CMK (cell line): ENCODE measurements at places on chromosomes 6 and 20.

- no peak for DNase-seq
These were observed 280.9 kb downstream of the ZFAND3 start for GRCh38 chr6:38100380-38100779.

- DNase-seq = peak; percentile 86
These were observed 16.1 kb upstream of the SERPINB1 start for GRCh38 chr6:2857580-2858337.

- no peak for DNase-seq
These were observed 41.5 kb upstream of the GJA1 start for GRCh38 chr6:121393731-121394505.

- no peak for DNase-seq
These were observed 800.6 kb upstream of the MAP3K7 start for GRCh38 chr6:91387290-91388059.

DNA sequence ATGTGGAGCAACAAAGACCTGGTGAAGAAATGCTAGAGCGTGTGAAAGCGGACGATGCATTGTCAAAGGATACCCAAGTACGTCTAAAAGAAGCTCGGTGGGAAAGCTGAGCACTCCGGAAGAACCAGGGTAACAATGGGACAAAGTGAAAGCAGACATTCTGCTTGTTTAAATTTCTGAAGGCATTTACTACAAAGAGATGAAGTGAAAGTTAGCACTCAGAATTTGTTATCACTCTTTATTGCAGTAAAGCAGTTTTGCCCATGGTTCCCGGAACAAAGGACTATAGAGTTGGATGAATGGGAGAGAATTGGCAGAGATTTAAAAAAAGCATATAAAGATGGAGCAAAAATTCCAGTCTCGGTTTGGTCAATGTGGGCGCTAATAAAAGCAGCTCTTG is 12.8 kb upstream of the IRAK1BP1 start:
- DNase-seq = no peak

DNA sequence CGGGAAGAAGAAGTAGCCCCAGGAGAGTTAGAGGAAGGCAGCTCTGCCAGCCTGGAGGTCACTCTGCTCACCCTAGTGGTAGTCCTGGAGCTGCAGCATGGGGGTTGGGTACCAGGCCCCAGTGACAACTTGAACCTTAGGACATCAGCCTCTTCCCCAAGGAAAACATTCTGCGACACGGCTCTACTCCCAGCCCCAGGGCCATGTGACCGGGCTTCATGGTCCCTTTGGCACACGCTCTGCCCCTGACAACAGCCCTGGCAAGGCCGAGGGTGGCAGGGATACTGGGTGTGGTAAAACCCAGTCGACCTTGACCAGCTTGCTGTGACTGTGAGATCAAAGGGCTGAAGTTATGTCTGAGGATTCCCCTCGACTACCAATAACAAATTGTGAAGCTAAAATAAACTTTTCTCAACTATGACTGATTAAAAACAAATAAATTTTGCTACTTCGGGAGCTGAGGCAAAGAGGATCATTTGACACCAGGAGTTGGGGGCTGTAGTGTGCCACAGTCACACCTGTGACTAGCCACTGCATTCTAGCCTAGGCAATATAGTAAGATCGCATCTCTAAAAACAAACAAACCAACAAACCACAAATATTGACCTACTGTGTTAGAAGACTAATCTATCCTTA is 24.4 kb upstream of the ARID1B start:
- no peak for DNase-seq

DNA sequence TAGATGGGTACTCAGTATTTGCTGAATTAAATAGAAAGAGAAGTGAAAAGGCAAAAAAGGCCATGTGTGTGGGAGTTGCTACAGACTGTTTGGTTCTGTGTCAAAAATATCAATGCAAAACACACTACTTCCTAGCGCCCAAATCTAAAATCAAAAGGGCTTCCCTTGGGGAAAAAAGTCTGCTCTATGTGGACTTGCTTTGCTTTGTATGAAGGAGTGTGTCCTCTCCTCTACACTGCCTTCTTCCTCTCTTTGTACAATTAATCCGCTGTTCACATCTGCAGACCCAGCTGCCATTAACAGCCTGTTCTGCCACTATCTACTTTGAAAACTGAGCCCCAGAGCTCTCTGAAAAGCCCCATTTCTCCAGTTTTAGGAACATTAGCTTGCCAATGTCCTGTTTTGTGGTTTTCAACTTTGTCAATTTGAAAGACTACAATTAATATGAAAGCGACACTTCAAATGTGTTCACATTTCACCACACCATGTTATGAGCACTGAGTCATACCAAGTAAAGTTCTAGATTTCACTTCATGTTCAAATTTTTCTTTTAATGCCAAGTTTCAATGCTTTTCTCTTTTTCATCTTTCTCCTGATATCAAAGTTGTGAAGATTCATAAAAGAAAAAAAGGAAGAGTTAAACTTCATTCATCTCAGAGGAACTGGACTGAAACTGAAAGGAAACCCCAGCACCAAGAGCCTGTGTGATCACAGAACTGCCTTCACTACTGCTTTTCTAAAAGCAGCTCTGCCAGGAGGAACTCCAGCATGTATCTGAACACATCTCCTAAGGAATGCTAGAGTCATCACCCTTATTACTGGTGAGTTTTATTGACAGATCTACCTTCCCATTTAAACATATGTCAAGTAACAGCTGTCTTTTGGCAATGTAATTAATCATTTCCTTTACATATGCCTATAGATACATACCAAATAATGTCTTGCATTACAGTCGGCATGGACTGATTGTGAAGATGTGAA is 102.6 kb downstream of the KIF13A start:
- DNase-seq = no peak

- DNase-seq = no peak
These were observed 109.8 kb upstream of the TMEM170B start for GRCh38 chr6:11427723-11428245.

DNA sequence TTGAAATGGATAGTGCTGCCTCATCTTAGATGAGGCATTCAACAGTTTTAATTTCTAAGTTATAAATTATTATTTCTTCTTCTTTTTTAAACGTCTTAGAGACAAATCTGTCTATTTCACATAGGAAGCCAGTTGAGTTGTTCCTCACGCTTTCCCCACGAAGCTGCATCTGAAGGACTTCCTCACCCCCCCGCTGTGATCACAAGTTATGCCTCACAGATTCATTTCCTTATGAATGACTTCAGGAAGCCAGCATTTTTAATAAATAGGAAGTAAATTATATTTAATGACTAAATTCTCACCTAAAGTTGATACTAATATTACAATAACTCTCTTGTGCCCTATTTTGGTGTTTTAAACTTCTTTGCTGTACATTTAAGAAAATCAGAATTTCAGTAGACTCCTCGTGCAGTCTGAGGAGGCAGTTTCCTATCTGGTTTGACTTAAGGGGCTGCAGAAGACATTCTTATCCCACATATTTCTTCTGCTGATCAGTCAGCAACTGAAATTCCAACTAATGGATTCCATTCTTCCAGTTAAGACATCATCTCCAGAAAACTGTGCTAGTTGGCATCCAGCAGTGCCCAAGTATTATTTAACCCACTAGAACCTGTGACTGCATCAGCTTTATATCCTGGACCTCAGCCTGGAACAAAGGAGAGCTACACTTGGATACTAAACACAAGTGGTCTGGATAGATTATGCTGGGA is 182.7 kb upstream of the CCN2 start:
- no peak for DNase-seq

GRCh38 chr6:31945154-31945506 is 765 bp upstream of the CFB start:
- DNase-seq = no peak

GRCh38 chr20:25584905-25585704 is at the start of gene NINL:
Gene NINL (minus strand): TSS chr20:25585531. CDS start chr20:25526587, 58,944 bp downstream.
- DNase-seq = no peak

- no peak for DNase-seq
These were observed 374.1 kb downstream of the BCKDHB start for GRCh38 chr6:80480421-80481157.

GRCh38 chr20:64166721-64167615 is 2.7 kb downstream of the MYT1 start:
- DNase-seq = no peak

DNA sequence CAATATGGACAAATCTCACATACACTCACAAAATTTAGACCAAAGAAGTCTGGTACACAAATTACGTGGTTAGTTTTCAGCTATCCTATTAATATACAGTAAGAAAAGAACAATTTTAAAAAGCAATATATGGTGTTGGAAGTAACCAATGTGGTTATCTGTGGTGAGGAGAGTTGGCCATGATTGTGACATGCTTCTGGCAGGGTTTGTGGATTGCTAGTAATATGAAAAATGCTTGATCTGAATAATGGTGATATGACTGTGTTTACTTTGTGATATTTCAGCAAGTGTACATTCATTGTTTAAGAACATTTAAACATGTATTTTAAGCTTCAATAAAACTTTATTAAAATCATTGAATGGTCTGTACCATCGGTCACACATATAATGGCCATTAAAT is 99.1 kb downstream of the ADGB start:
- DNase-seq = no peak

- DNase-seq = no peak
These were observed 101.1 kb upstream of the RREB1 start for GRCh38 chr6:7006515-7007191.

DNA sequence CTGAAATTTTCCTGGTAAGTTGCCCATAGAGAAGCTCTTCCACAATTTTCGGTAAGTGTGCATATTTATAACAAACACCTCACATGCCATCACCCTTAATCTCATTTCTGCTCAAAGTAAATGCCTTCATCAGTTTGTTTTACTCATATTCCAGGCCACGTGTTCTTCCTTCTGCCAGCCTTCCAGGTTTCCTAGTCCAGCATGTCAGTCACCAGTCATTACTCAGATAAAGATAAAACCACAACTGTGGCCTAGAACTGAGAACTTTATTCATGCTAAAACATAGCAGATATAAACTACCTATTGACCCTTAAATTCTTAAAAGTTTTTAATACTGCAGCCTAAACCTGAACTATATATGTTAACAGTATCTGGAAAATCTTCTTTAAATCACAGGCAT is 149.5 kb upstream of the SLC22A16 start:
- no peak for DNase-seq

- no peak for DNase-seq
These were observed 2.5 kb downstream of the CLVS2 start for GRCh38 chr6:122998403-122998975.

- DNase-seq = peak; percentile 53
These were observed 6.8 kb downstream of the HSPA12B start for GRCh38 chr20:3739054-3739925.

DNA sequence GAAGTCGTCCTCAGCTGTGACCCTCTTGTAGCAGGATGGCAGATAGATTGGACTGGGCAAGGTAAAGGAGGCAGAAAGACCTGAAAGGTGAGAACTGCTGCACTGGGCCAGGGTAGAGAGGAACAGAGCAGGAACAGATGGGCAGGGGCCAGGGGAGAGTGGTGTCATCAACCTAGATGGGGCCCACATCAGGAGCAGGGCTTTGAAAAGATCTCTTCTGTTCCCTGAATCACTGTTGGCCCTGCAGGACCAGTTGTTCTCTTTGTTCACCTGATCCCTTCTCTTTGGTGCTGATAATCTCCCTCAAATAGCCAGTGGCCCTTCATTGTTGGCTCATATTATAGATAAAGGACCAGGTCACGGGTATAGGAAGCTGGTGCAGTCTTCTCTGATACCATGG is 59.9 kb downstream of the DTD1 start:
- DNase-seq = no peak

DNA sequence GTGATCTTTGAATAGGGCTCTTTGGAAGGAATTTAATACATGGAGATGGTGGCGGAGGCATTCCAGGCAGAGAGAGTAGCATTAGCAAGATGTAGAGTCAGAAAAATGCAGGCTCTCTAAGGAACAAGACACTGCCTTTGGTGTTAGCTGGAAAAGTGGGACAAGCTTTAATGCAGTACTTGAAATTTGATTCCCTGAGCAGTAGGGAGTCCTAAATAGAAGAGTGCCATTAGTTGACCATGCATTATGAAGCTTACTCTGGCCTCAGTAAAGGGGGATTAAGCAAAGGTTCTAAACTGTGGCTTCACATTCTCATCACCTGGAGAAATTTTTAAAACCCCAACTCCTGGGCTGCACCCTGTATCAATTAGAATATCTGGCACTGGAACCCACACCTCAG is 494.8 kb upstream of the SOX4 start:
- no peak for DNase-seq

GRCh38 chr20:49292010-49292409 is 14.2 kb upstream of the ZNFX1 start:
- DNase-seq = no peak

GRCh38 chr6:163965426-163966348 is 551.2 kb downstream of the QKI start:
- DNase-seq = no peak

- DNase-seq = no peak
These were observed 1.2 kb downstream of the GPR6 start for GRCh38 chr6:109979033-109979921.

- no peak for DNase-seq
These were observed 18.5 kb downstream of the FRMD1 start for GRCh38 chr6:168060521-168060931.

GRCh38 chr6:100366419-100366818 is 98.3 kb downstream of the SIM1 start:
- DNase-seq = no peak

DNA sequence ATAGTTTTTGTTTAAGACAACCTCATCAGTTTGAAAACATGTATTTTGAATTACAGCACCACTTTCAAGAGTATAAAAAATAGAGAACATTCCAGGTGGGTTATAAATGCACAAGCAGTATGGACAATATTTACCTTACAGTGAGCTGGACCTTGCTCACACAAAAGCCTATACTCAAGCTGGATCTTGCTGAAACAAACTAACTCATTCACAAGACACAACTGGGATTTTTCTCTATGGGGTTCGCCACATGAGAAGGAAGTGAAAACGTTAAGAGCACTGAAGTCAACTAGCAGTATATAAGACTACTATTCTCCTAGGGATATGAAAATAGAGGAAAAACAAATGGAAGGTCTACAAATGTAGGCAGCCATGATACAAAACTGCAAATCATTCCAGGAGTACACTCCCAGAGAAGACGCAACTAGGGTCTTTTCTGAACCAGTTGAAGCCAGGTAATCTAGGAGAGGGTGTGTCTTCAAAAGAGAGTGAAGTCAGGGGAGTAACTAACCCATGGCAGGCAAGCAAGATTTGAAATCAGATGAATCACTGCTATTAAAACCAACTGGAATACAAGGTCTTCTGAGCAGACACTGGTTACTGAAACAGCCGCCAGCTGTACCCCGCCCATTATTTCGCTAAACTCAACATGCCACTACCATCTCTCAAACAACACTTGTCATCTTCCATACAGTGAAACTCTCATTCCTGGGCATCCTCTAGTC is 26.5 kb downstream of the STAU1 start:
- no peak for DNase-seq

DNA sequence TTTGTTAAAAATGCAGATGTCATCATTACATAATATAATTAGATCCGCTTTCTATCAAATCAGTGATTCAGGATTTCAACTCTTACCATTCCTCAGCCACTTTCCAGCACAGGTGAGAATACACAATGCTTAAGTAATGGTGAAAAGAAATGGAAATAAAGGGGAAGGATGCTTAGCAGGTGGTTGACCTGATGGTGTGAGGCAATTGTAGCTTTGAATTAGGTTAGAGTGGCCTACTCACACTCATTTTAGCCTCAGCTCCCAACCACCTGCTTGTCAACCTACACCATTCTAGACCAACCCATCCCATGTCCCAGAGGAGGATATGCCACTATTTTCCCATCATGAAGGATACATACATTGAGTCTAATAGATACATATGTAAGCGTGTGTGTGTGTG is 138.1 kb downstream of the DNAH8 start:
- DNase-seq = no peak

GRCh38 chr20:32574296-32575226 is 10.6 kb downstream of the NOL4L start:
- DNase-seq = no peak
